CD8-positive, alpha-beta memory T cell (primary cell): ENCODE measurements at places on chromosomes 5 and 9. TPM values are rescaled to one million over a fixed set of nuclear protein-coding genes. Genes with fewer than 3 reads are reported as not detected.

IFNA2 gene
- not detected for total RNA-seq

GARIN3 gene
- total RNA-seq, result 0.50 TPM

NUTM2G gene
- not detected for total RNA-seq

FAM81B gene
- total RNA-seq, result not detected

PCDHGA5 gene
- total RNA-seq, result 0.11 TPM

SPATA6L gene
- 0.96 TPM for total RNA-seq

SLC6A7 gene
- total RNA-seq, result not detected

FAXDC2 gene
- total RNA-seq, result 0.18 TPM

TMEM232 gene
- 0.92 TPM for total RNA-seq

SLC6A19 gene
- not detected for total RNA-seq

SEMA6A gene
- total RNA-seq, result not detected

- no peaks in the 10 kb centered on the region for H3K27me3 ChIP-seq
- DNase-seq, result no peak
- H3K27ac ChIP-seq, result no peak overlapping the region
- H3K4me1 ChIP-seq, result peaks cover 99% of the 10 kb centered on the region
These were observed 34.9 kb downstream of the SEMA4D start for GRCh38 chr9:89462817-89463683.

DNA sequence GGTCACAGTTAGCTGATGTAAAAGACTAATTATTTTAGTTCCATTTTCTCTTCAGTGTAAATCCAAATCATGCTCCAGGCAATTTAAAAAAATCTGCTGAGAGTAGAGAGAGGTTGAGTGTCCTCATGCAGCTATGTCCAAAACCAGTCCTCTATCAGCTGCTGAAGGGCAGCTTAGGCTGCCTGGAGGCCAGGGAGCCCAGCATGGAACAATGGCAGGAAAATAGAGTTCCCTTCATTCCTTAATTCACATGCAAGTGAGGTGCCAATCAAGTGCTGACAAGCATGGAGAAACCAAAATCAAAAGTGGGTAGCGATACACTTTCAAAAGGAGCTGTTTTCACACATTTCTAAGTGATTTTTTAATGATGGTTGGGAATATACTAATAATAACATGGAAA, 78.3 kb upstream of the POU5F2 start:
- no peak overlapping the region for H3K4me3 ChIP-seq
- no peak overlapping the region for H3K27ac ChIP-seq
- no peaks in the 10 kb centered on the region for H3K4me1 ChIP-seq
- no peak for DNase-seq
- H3K36me3 ChIP-seq, result no peaks in the 10 kb centered on the region
- no peaks in the 10 kb centered on the region for H3K27me3 ChIP-seq

GRCh38 chr5:149297340-149298025, 25.8 kb downstream of the AFAP1L1 start:
- peaks cover 44% of the 10 kb centered on the region for H3K4me1 ChIP-seq
- no peaks in the 10 kb centered on the region for H3K27me3 ChIP-seq
- H3K36me3 ChIP-seq, result no peaks in the 10 kb centered on the region
- no peak for DNase-seq

GRCh38 chr9:86282979-86283535, 719 bp upstream of the ISCA1 start:
- peak overlapping the region; percentile 95 for H3K27ac ChIP-seq
- no peaks in the 10 kb centered on the region for H3K27me3 ChIP-seq
- peak overlapping the region; percentile 95 for H3K4me3 ChIP-seq
- DNase-seq, result no peak
- H3K4me1 ChIP-seq, result peaks cover 25% of the 10 kb centered on the region
- H3K36me3 ChIP-seq, result no peaks in the 10 kb centered on the region

GRCh38 chr9:130313103-130313858, 47.7 kb downstream of the HMCN2 start:
- no peak overlapping the region for H3K27ac ChIP-seq
- DNase-seq, result no peak
- no peaks in the 10 kb centered on the region for H3K27me3 ChIP-seq

DNA sequence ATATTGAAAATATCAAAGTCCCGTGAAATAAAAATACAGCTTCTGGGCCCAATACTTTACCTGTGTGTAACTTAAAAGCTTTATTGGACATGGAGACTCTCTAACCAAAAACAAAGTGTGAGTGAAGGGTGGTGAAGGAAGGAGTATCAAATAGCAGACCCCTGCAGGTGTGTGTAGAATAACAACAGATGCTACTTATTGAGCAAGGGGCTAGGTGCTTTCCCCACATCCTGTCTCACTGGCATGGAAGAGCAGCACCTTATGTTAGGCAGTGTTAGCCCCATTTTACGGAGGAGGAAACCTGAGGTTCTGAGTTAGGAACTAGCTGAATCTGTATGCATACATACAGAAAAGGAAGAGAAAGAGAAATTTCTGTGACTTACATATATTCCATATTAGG, 21.8 kb downstream of the SLIT3 start:
- H3K36me3 ChIP-seq, result no peaks in the 10 kb centered on the region
- H3K27ac ChIP-seq, result no peak overlapping the region
- H3K4me3 ChIP-seq, result no peak overlapping the region

- H3K27ac ChIP-seq, result no peak overlapping the region
- H3K4me3 ChIP-seq, result no peak overlapping the region
- no peaks in the 10 kb centered on the region for H3K36me3 ChIP-seq
- peaks cover 27% of the 10 kb centered on the region for H3K27me3 ChIP-seq
- DNase-seq, result no peak
- no peaks in the 10 kb centered on the region for H3K4me1 ChIP-seq
These were observed 6.7 kb downstream of the DAB2IP start for GRCh38 chr9:121658166-121658565.

DNA sequence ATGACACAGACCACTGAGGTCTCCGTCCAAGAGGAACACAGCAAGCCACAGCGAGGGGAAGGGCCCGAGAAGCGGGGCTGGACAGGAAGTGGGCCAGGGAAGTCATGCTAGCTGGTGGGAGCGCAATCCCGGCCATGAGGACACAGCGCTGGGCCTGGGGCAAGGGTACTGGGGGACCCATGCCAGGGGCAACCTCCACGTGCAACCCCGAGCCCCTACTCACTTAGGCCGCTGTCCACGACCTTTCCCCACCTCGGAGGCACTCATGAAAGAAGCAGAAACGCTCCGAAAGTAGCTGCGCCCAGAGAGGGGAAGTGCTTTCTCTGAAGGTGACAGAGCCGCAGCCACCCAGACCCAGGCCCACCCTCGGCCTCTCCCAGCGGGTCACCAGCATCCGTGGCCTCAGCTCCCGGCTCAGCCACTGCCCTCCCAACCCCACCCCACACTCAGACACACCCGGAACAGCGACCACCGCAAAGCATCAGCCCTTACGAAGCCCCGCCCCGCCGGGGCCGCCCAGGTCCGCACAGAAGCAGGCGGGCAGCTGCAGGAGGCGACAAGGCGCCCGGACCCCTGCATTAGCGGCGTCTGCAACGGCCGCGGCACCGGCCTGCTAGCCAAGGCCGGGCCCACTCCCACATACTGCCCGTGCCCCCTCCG, 782 bp downstream of the BICD2 start:
- peak; percentile 44 for DNase-seq
- peaks cover 35% of the 10 kb centered on the region for H3K4me1 ChIP-seq
- H3K27me3 ChIP-seq, result no peaks in the 10 kb centered on the region

GRCh38 chr9:17222932-17223331, 88.1 kb downstream of the CNTLN start:
- H3K27ac ChIP-seq, result no peak overlapping the region
- no peaks in the 10 kb centered on the region for H3K36me3 ChIP-seq
- no peak overlapping the region for H3K4me3 ChIP-seq
- DNase-seq, result no peak
- H3K4me1 ChIP-seq, result no peaks in the 10 kb centered on the region
- no peaks in the 10 kb centered on the region for H3K27me3 ChIP-seq

DNA sequence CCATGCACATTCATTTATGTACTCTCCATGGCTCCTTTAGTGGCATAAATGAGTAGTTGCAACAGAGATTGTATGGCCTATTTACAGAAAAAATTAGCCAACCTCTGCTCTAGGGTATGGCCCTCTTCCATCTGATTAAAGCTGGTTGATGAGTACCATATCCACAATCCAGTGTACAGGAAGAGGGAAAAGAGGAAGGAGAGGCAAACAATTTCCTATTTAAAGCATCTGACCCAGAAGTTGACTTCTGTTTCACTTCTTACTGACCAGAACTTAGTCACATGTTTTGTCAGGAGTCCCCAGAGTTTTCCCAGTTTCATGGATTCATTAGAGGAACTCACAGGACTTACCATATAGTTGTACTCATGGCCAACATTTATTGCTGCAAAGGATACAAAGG, 68.6 kb upstream of the STARD4 start:
- H3K4me3 ChIP-seq, result no peak overlapping the region
- no peaks in the 10 kb centered on the region for H3K27me3 ChIP-seq
- H3K27ac ChIP-seq, result no peak overlapping the region

DNA sequence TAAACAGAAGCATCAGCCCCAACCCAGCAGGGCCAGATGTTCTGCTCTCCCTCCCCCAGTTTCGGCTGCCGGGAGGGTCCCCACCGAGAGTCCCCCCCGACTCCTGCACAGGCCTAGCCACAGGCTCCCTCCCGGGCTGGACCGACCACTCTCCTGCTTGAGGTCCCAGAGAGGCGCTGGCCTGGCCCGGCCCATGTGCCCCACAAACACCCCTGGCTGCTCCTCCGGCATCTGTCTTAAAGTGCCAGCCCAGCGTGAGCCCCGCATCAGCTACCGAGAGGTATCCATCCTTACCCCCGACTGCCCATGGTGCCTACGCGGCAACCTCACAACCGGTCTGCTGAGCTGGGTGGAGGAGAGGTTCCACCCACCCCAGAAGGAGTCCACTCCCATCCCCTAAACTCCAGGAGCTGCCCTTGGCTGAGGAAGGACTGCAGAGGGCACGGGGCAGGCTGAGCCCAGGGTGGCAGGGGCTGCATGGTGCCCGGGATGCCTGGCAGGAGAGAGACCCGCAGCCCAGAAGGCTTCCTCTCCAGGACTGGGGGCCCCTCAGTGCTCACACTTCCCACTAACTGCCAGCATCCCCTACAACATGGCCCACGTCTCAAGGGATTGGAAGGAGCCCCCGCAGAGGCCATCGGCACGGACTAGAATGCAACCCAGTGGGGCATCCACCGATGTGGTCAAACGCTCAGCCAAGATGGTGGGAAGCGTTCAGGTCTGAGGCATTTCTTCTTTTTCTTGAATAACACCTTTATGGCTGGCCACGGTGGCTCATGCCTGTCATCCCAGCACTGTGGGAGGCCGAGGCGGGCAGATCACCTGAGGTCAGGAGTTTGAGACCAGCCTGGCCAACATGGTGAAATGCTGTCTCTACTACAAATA, 15.6 kb upstream of the EGFL7 start:
- no peak for DNase-seq
- peaks cover 28% of the 10 kb centered on the region for H3K27me3 ChIP-seq
- H3K36me3 ChIP-seq, result no peaks in the 10 kb centered on the region
- H3K27ac ChIP-seq, result peak overlapping the region; percentile 75
- peaks cover 8% of the 10 kb centered on the region for H3K4me1 ChIP-seq

DNA sequence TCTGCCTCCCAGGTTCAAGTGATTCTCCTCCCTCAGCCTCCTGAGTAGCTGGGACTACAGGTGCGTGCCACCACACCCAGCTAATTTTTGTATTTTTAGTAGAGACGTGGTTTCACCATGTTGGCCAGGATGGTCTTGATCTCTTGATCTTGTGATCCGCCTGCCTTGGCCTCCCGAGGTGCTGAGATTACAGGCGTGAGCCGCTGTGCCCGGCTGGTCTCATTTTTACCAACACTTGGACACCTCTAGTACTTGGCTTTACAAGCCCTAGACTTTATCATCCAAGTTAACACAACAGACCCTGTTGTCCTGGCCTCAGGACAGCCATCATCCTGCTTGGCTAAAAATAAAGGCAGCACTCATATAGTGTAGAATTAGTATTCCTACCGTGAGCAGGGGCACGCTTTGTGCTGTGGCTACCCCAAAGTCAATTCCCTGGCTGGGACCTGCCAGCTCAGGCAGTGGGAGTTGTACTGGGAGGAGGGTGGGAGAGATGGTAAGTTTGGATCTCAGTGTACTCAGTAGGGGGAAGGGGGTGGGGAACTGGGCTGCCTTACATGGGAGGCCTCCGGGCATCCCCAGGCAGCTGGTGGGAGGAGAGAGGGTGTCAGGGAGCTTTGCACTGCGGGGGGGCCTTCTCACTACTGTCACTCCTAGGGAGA, 6.6 kb downstream of the PDZD2 start:
- peaks cover 1% of the 10 kb centered on the region for H3K27me3 ChIP-seq
- H3K4me3 ChIP-seq, result no peak overlapping the region
- no peaks in the 10 kb centered on the region for H3K4me1 ChIP-seq
- no peak for DNase-seq
- no peaks in the 10 kb centered on the region for H3K36me3 ChIP-seq

GRCh38 chr5:165560648-165561047, 2055.2 kb downstream of the MAT2B start:
- no peak for DNase-seq
- H3K27ac ChIP-seq, result no peak overlapping the region
- no peaks in the 10 kb centered on the region for H3K27me3 ChIP-seq
- H3K36me3 ChIP-seq, result no peaks in the 10 kb centered on the region
- H3K4me1 ChIP-seq, result no peaks in the 10 kb centered on the region
- no peak overlapping the region for H3K4me3 ChIP-seq

DNA sequence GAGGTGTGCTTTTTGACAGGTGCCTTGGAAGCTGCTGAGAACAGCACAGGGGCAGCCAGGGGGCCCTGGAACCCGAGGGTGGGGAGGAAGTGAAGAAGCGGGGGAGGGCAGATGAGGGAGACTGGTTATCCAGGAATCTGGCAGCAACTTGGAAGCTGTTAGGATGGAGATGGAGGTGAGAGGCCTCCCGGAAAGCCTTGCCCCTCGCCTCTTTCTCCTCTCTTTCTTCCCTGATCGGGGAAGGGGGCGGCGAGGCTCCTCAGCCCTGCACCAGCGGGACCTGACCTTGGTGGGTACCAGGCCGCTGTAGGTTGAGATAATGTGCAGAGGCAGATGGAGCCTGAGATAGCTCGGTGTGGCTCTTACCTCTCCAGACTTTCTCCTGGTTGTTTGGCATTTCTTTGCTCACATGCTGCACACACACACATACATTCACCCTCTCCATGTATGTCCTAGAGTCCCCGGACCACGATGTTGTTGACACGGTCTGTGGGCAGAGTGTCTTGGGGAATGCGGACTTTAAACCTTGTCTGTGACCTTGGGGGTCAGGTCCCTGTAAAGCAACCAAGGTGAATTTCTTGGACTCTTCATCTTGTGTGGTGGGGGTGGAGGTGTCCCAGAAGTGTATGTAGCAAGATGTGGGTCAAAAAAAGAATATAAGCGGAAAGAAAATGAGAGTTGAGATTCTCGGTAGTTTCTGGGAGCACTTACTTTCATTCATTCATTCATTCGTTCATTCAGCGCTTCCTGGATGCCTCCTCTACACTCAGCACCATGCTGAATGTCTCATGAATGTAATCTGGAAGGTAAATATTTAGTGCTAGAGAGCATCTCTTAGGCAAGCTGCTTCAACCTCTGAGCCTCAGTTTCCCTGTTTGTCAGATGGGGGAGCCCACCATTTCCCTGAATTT, 1.6 kb downstream of the WWC1 start:
- no peak for DNase-seq
- no peaks in the 10 kb centered on the region for H3K4me1 ChIP-seq
- peaks cover 20% of the 10 kb centered on the region for H3K27me3 ChIP-seq
- H3K36me3 ChIP-seq, result no peaks in the 10 kb centered on the region
- H3K4me3 ChIP-seq, result no peak overlapping the region
